ENCODE measurements at places on chromosomes 6 and 20.

GRCh38 chr20:23116311-23117089 is 30.4 kb upstream of the CD93 start:
- DNase-seq = no peak

- no peak for DNase-seq
Measured at GRCh38 chr6:81656231-81656630, 96.2 kb downstream of the TENT5A start.

DNA sequence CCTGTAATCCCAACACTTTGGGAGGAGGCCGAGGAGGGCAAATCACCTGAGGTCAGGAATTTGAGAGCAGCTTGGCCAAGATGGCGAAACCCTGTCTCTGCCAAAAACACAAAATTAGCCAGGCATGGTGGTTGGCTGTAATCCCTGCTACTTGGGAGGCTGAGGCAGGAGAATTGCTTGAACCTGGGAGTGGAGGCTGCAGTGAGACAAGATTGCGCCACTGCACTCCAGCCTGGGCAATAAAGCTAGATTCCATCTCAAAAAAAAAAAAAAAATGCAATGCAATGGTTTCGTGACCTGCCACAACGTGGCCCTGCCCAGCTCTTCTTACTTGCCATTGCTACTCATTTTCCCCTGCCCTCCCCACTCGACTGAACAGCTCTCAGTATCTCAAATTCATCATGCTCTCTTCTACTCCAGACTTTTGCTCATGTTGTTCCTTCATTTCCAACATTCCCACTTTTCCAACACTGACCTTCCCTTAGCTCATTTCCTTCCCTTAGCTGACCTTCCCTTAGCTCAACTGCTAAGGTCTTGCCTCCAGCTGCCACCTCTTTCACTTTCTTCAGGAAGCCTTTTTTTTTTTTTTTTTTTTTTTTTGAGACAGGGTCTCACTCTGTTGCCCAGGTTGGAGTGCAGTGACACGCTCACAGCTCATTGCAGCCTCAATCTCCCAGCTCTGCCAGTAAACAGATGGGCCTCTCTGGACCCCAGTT is 2.1 kb upstream of the MTHFD1L start:
- DNase-seq = no peak

- no peak for DNase-seq
Measured at GRCh38 chr6:92534109-92534508, 885.2 kb downstream of the EPHA7 start.

DNA sequence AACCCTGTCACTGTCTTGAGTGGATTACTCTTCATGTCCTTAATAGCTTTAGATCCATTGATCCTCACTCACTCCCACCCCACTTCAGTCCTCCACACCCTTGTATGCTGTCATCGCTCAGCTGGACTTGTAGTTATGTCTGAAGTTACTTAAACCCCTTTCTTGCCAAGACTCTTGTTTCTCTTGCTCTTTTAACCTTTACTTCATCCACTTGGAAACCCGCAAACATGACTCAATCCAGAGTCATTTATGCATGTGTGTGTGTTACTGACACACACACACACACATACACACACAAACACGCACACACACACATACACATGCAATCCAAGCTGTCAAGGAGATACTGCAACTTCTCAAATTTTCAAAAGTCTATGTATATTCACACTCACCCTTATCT is 341.8 kb downstream of the SYNE1 start:
- DNase-seq = no peak

- DNase-seq = peak; percentile 92
Measured at GRCh38 chr20:18031888-18032509, 25.7 kb downstream of the OVOL2 start.

DNA sequence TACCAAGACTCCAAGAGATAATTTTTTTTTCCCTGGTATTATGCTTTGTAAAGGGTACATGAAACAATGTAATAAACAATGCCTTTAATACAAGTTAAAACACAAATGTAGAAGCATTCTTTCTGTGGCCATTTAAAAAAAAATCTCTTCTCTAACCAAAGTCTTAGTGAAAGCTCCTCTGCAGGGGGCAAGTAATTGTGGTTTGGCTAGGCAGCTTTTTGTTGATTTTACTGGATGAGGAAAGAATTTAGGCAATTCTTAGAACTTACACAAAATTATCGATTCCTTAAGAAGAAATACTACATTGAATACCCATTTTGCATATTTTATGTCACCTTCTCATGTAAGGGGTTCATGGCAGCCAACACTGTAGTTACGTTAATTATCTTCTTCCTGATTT is 12.4 kb downstream of the TFB1M start:
- no peak for DNase-seq

DNA sequence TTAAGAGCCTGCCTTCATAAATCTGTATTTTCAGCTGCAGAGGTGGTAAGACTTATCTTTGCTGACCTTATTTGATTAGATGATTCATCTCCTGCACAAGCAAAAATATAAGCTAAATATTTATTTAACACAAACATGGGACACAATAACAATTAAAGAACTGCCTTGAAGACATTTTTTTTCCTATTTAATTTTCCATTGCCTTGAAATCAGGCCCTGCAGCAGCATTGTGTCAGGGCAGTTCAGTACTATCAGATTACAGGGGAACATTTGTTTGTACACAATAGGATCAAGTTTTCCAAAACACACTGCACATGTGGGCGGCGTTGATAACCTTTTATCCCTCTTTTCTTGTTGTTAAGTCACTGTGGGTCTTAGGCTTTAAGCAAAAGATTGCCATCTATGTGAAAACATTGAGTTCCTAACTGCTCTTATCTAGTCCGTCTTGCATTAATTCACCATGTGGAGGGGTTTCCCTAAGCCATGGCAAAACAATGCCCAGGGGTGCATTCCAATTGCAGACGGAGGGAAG is 7.4 kb downstream of the ADGRF5 start:
- DNase-seq = no peak

GRCh38 chr6:127554435-127555006 is 22.5 kb upstream of the C6orf58 start:
- DNase-seq = peak; percentile 5

DNA sequence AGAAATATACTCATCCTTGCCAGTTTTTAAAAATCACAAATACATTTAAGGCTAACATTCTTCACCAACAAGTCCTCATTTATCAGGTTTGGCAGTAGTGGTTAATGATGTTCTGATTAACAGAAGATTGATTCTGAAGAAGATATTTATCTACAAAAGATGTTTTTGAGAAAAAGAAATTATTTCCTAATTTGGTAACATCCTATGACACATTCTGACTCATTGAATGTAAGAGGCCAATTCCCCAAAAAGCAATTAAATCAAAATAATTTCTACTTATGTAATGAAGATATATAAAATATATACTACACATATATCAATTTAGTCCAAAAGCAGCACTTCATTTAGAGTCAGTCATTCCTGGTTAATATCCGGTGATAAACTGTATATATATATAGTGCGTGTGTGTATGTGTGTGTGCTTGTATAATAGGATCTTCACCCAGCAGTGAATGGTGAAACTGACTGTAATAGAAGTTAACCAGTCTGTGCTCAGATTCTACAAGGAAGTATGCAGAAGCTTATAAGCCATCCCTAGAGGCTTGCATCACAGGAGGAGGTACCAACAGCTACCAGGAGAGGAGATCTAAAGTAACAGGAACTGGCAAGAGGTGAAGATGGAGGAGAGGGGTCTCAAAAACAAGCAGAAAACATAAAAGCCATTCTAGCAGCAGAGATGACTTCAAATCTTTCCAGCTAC is 82.9 kb upstream of the MARCKS start:
- no peak for DNase-seq

DNA sequence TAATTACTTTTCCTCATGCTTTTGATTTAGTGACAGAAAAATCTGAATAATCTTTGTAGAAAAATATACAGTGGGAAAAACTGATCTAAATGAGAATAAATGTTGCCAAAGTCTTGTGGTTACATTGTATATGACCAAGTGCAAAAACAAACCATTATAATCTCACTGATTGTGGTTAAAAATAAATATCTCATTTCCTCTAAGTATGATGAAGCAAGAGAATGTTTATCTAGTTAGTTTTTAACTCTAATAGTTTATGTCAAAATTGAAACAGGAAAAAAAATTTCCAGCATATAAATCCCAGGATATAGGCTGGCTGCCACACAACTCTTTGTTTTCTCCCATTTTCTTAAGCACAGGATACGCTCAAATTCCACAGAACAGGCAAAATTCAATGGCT is 392.7 kb upstream of the ID4 start:
- DNase-seq = no peak

DNA sequence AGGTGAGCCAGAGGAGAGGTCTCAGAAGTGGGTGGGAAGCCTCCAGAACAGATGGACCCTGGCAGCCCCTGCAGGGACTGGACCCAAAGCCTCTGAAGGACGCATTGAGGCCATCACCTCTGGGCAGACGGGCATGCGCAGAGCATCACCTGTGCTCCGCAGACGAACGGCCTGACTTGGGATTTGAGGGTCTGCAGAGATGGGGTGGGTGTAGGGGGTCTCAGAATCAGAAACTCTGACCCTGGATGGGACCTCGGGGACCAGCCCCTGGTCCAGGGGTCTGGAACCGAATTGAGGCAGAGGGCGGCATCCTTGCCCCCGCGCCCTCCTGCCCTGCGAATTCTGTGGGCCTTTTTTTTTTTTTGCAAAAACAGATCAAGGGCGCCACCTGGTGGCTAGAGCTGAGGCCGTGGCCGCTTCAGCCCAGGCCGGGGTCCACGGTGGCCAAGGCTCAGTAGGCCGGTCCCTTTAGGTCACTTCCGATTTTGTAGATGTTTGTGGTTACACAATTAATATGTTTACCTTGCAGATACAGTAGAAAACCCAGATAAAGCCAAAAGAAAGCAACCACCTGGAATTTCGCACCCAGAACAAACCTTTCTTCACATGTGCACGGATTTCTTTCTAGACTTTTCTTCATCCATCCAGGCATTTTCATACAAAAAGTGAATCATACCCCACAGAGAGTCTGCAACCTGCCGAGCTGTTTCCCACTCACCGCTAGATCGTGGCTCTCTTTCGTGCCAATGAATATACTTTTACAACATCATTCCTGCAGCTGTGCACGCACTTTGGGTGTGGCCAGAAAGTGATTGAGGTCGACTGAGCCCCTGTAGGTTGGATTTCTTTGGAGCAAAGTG is 25.9 kb downstream of the ZBP1 start:
- peak; percentile 69 for DNase-seq

- no peak for DNase-seq
Measured at GRCh38 chr20:44097521-44098255, 89.3 kb downstream of the JPH2 start.

DNA sequence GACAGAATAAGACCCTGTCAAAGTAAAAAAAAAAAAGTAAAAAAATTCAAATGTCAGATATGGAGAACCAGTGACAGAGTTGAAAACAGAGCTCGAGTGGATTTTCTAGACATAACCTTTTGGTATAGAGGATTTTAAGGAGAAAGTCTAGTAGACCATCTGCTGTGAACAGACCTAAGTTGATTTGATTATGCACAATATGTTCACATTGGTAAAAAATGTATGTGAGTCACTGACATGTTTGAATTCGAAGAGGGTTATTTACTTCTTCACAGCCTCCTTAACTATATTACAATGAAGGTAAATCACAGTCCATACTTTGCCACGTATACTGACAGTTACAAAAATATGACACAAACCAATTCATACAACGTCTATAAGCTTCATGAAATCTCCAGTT is 7.4 kb downstream of the TINAG start:
- DNase-seq = no peak

GRCh38 chr6:143332153-143332845 is 118.2 kb downstream of the ADAT2 start:
- DNase-seq = no peak

- no peak for DNase-seq
Measured at GRCh38 chr6:43101497-43101896, 25.4 kb downstream of the PTK7 start.

DNA sequence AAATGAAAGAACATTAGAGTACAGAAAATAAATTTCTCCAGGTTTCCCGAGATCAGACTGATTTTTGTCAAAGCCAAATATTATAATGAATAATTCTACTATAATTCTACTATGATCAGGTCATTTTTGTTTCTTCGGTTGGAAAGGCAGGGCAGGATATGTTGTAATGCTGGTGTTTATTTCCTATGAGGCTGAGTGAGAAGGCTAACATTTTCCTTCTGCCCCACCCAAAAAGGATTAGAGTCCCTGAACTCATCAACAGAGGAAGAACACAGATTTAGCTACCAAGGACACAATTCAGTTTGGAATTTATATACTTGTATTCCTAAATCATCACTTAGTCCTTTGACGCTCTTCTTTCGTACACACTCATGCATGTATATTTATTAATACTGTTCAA is 318.9 kb downstream of the SYNE1 start:
- no peak for DNase-seq

DNA sequence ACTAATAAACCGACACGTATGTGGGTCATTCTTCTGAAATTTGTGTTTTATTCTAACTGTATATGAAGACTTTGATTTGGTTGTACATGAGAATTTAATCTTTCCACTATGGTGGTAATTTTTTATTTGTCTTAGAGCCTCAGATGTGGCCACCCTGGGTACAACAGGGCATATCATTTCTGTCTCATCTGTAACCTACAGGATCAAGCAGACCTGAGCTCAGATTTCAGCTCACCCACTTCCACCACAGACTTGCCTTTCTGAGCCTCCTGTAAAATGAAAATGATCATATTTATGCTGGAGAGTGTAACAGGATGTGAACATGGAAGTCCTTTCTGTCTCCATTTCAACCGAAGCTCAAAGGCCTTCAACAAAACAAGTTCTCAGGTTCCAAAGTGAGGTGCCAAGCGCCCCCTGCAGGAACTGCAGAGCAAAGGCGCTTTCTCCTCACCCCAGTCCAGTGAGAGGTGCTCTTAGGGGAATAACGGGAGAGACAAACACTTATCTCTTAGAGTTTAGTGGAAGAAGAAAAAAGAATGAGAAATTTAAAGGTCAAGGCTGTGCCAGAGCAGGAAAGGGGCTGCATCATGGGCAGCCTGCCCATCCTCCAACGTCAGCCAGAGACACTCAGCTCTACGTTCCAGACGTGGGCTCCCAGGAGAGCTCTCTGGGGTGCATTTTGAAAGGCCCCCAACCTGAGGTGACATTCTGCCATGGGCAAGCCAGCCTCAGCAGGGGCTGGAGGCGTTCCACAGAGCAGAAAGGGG is 23.0 kb upstream of the CD24 start:
- DNase-seq = peak; percentile 87

DNA sequence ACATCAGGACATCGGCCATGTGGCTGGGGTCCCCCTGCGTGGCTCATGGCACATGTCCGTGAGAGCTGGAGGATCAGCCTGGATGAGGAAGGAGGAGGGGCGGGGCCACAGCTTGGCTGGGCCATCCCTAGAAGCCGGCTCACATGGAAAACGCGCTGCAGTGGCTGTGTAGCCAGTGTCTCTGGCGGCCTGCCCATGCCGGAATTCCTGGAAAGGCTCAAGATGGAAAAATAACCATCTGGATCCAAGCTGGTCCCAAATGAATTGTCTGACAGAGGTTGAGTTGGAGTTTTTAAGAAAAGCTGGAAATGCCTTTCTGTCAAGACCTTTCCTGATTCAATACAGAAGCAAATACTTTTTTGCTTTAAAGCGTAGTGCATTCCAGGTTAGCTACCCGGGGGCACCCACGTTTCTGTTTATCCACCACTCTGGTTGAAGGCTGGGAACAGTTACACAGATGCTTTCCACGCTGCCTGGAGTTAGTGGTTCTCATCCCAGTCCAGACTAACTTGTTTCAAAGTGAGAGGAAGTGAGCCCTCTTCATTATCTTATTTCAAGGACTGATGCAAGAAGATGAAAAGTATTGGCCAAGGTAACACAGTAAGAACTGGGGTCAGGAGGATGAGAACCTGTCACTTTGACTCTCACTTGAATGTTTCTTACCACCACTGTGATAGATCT is 99.0 kb downstream of the GMPR start:
- no peak for DNase-seq

- no peak for DNase-seq
Measured at GRCh38 chr20:58408603-58409246, 19.7 kb downstream of the VAPB start.
